ENCODE measurements at places on chromosomes 4 and X.

DNA sequence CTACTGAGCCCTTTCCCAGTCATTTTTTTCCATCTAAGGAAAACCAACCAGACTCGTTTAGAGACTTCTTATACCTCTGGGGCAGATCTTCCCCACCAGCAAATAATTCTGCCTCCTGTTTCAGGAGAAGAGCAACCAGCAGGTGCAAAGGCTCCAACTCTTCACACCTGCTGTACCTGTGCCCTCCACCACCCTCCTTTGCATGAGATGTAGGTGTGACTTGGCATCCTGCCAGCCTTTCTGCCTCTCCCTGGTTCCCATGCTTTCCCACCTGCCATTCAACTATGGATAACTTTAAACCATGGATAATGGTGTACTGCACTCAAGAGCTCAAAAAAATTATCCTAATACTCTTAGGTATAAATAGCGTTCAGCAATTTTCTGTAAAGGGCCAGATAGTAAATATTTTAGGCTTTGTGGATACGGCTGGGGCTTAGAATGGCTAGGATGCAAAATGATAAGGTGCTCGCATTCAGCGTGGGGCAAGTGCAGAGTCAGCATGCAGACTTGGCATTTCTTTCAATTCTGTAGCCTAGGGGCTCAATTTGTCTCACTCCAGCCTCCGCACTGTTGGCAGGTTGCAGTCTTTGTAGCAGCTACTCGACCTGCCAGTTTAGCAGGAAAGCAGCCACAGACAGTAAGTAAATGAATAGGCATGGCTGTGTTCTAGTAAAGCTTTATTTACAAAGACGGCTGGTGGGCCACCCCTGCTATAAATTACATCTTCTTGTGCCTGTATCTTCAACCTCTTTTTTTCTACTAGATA is 79.8 kb downstream of the HCCS start:
- DNase-seq = no peak

GRCh38 chr4:158945529-158946108 is 157.3 kb upstream of the RAPGEF2 start:
- no peak for DNase-seq

DNA sequence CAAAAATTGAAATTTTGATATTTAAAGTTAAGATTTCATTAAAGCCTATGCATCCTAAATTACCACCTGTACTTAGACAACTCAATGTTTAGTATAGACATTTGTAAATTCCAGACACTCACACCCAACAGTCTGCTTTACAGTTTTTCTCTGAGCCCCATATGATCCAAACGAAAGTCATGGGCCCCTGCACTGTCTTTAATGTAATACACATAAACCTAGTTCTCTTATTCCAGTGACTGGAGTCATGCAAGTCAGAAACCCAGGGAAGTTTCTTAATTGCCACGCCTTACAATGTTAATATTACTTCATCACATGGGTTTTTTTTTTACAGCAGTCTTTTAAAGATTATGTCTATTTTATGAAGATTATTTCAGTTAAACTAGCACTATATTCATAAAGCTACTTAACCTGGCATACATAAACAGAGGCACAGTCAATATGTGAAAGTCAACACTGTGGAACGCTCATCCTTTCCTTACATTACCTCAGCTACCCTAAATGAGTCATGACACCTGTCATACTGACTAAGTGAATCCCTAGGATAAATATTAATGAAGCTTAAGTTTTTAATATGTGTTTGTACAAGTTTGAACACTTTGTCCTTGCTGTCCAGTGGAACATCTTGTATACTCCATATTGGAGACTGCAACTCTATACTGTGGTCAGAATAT is 67.7 kb upstream of the H2AZ1 start:
- no peak for DNase-seq

DNA sequence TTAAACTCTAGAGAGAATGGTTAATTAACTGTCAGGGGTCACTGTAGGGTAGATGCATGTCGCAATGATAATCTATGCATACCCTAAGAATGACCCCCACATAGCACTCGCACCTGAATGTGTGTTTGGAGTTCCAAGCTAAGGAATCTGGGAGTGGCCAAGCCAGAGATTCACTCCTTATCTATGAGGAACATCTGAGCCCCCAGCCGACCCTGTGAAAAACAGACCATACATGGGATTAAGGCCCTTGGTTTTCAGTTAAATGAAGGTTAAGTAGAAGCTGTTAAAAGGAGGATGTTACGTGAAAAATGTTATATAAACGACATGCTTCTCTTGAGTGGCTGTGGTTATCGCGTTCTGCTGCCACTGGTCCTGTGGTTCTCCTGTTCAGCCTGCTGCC is 147.2 kb downstream of the RELL1 start:
- DNase-seq = no peak

- DNase-seq = no peak
Measured at GRCh38 chrX:121570072-121570841, 522.8 kb downstream of the GLUD2 start.

DNA sequence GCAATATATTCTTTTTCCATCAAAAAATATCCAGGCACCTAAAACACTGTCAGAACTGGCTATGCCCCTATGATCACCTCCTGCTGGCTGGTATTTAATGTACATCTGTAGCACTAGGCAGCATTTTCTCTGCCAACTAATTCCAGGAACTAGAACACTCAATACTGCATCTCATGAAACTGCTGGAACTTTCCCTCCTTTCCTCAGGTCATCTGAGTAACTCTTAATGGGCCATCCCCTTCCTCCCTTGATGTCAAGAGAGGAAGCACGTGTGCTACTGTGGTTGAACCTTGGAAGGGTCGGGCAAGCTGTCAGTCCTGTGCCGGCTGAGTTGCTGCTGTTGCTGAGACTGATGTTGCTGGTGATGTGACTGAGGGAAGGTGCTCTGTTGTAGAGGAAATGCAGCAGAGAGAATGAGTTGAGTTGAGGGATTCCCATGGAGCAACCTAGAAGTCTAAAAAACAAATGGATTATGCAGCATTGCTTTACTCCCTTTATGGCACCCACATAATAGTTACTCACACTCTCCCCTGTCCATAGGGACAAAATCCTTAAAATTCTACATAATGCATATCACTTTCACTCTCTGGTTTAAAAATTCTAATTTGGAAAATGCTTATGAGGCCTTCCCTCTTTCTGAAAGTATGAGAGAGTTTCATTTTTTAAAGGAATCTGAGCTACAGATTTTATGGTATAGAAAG is 39.5 kb downstream of the TMEM165 start:
- DNase-seq = peak; percentile 31

DNA sequence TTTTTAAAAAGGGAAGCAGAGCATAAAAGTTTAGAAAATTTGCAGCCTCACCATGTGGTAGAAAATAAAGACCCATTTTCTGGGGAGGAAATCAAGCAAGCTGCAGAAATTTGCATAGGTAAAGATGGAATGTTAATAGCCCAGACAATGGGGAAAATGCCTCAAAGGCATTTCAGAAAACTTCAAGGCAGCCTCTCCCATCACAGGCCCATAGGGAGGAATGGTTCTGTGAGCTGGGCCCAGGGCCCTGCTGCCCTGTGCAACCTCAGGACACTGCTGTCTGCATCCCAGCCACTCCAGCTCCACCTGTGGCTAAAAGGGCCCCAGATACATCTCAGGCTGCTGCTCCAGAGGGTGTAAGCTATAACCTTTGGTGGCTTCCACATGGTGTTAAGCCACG is 137.9 kb downstream of the INPP4B start:
- no peak for DNase-seq

- no peak for DNase-seq
Measured at GRCh38 chrX:18692541-18692940, 14.9 kb upstream of the PPEF1 start.

All from CMK (cell line).